Body of pancreas (tissue), 4 donors: ENCODE measurements at places on chromosomes 5 and 9.

GRCh38 chr9:130746434-130747212 is 53.0 kb downstream of the EXOSC2 start:
- H3K36me3 ChIP-seq = no peaks in the 10 kb centered on the region
- H3K27ac ChIP-seq = no peak overlapping the region
- DNase-seq = no peak
- H3K4me1 ChIP-seq = peaks cover under 1% of the 10 kb centered on the region

DNA sequence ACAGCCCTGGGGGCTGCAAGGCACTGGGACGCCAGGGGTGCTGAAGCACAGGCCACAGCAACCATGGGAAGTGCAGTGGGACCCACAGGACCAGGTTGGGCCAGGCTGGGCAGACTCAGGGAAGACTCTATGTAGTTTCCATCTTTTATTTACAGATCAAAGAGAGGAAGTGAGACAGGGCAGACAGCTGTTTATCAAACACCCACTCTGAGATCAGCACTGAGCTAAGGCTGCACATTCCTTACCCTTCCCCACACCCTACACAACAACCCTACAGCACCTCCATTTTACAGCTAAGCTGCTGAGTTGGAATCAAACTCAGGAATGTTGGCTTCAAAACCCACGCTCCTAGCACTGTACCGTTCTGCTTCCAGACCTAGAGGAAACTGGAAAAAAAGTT is 19.8 kb downstream of the BARHL1 start:
- no peak overlapping the region for H3K27ac ChIP-seq
- H3K4me1 ChIP-seq = no peaks in the 10 kb centered on the region
- no peaks in the 10 kb centered on the region for H3K36me3 ChIP-seq
- no peak for DNase-seq
- H3K27me3 ChIP-seq = no peaks in the 10 kb centered on the region

DNA sequence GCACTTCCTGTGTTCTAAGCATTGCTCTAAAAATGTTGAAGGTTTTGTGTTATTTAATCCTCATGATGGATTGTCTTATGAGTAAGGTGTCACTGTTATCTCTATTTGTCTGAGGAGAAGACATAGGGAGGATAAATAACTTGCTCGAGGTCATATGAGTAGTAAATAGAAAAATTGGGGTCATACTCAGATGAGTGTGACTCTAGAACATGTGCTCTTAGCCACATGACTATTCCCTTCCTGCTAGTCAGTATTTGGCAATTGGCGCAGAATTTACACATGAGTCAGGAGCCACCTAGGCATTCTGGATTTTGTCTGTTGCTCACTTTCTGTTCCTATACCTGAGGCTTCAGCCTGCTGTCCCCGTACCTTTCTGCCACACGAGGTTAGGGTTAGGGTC is 234.6 kb upstream of the CD180 start:
- no peak overlapping the region for H3K27ac ChIP-seq
- H3K4me3 ChIP-seq = no peak overlapping the region
- no peak for DNase-seq
- H3K27me3 ChIP-seq = no peaks in the 10 kb centered on the region

GRCh38 chr5:83488271-83488670 is 16.7 kb downstream of the VCAN start:
- H3K4me1 ChIP-seq = no peaks in the 10 kb centered on the region
- no peak overlapping the region for H3K27ac ChIP-seq
- H3K36me3 ChIP-seq = no peaks in the 10 kb centered on the region
- no peak for DNase-seq
- no peaks in the 10 kb centered on the region for H3K27me3 ChIP-seq

DNA sequence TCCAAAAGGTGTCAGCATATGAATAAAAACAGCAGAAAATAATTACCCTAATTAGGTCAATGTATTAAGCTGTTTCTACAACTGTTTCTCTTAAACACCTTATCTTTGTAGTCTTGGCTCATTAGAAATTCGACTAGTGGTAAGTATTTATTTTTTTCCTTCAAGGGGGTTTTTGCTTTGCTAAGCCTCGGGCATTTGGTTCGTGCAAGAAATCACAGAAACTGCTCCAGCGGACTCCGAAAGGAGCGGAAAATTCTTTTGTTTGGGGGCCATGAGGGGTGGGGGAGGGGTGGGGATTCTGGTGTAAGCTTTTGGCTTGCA is 757 bp downstream of the ZBED3 start:
- no peaks in the 10 kb centered on the region for H3K36me3 ChIP-seq
- peak overlapping the region; percentile 98 for H3K27ac ChIP-seq
- H3K27me3 ChIP-seq = no peaks in the 10 kb centered on the region
- DNase-seq = no peak

DNA sequence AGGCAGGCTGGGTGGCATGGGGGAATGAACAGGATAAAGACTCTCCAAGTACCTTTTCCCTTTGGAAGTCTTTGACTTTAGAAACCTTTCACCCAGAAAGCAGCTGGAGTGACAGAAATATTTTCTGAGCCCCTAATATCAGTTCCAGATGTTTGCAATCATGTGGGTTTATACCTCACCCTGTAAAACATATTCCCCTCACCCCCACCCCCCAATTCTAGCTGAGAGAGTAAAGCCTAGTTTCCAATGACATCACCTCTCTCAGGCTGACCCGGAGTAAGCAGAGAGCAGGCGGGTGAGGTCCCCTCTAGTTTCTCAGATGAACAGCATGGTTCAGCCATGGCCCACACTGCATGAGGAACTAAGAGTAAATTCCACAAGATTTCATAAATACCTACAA is 82.9 kb upstream of the TRIM32 start:
- H3K27me3 ChIP-seq = no peaks in the 10 kb centered on the region
- no peak overlapping the region for H3K27ac ChIP-seq
- no peaks in the 10 kb centered on the region for H3K36me3 ChIP-seq
- H3K4me3 ChIP-seq = no peak overlapping the region

DNA sequence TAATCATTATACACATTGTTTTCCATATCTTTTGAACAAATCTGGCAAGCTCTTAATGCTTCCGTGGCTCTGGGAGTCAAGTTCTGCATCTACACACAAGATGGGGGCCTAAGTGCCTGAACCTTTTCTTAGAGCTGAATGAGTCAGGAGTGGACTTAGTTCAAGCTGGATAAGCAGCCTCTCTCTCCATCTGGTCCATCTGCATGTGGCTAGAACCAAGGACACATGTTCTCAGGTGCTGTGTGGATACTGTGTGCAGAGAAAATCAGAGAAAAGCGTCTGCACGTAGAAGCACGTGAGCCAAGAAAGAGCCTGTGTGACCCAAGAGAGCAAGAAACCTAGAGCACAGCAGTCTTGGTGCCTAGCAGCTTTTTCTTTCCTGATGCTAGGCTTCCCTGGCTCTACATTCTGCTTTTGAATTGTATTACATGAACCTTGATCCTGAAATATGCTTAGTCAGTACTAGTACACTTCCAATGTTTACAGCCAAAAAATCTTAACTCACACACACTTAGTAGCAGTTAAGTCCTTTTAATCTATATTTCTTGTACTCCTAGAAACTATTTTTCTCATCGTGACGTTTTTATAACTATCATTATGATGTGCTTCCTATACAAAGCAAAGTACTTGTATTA is 1798.9 kb downstream of the MAT2B start:
- no peak overlapping the region for H3K27ac ChIP-seq
- H3K36me3 ChIP-seq = no peaks in the 10 kb centered on the region
- no peak overlapping the region for H3K4me3 ChIP-seq
- H3K4me1 ChIP-seq = peaks cover 6% of the 10 kb centered on the region

DNA sequence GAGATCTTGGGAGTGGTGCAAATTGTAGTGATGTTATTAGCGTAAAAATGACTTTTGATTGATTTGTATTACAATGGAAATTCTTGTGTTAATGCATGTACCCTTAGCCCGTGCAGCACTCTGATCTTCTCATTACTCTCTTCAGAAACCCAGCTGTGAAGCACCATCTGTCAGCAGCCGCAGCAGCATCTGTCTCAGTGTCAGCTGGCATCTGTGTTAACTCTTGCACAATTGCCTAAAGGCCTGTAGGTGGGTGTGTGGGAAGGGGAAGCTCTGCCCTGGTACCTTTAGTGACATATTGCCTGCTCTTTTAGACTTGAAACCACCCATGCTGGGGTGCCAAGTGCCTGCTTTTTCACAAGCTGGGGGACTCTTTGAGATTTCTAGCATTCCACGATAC is 101.3 kb downstream of the FBXL7 start:
- no peaks in the 10 kb centered on the region for H3K27me3 ChIP-seq
- no peak overlapping the region for H3K4me3 ChIP-seq
- DNase-seq = no peak
- H3K36me3 ChIP-seq = no peaks in the 10 kb centered on the region

GRCh38 chr5:36655161-36655560 is 48.8 kb downstream of the SLC1A3 start:
- no peak overlapping the region for H3K27ac ChIP-seq
- H3K4me1 ChIP-seq = peaks cover 9% of the 10 kb centered on the region
- no peak for DNase-seq
- H3K36me3 ChIP-seq = no peaks in the 10 kb centered on the region

GRCh38 chr5:82277613-82277986 is 554 bp downstream of the RPS23 start:
- no peak for DNase-seq
- H3K36me3 ChIP-seq = peaks cover 11% of the 10 kb centered on the region
- H3K4me3 ChIP-seq = peak overlapping the region; percentile 77
- H3K27me3 ChIP-seq = no peaks in the 10 kb centered on the region
- H3K4me1 ChIP-seq = peaks cover 23% of the 10 kb centered on the region

DNA sequence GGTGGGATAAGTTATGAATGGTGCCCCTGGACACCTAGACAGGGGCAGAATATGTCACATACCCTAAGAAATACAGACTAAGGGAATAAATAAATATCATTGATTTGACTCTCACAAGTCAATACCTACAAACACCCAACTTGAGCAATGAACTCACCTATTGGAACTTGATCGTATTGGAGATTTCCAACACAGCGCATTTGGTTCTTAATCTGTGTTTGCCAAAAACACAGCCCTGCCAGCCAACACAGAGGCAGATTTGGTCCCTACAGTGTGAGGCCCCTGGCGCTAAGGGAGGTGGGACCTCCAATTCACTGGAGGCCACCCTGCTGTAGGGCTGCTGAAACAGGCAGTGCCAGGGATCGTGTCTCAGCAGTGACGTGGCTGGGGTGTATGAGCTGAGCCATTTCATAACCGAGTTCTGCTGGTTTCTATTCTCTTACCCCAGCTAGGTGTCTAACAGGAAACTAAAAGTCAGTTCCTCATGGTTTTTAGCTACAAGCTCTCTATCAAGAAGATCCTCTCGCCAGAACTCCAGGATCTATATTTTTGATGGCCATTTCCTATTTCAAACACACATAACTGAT is 84.5 kb downstream of the SLC1A1 start:
- no peaks in the 10 kb centered on the region for H3K27me3 ChIP-seq
- H3K36me3 ChIP-seq = no peaks in the 10 kb centered on the region
- no peak overlapping the region for H3K27ac ChIP-seq
- no peak overlapping the region for H3K4me3 ChIP-seq
- no peak for DNase-seq
- H3K4me1 ChIP-seq = no peaks in the 10 kb centered on the region

DNA sequence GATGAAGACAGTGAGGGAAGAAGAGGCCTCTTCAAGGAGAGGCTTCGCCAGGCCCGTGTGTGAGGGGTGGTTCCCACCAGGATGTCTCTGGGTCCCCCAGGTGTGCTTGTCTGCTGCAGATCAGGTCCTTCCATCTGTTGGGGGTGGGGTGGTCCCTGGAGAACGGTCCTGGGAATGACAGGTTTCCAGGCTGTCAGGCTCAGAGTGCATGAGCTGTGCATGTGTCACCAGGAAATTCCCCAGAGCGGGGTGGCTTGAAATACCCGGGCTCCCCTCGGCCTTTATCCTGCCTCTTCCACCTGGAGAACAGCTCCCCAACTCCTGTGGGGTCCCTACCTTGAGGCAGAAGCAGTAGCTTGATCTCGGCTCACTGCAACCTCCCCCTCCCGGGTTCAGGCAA is 118.8 kb downstream of the GAPVD1 start:
- H3K36me3 ChIP-seq = no peaks in the 10 kb centered on the region
- peaks cover 21% of the 10 kb centered on the region for H3K4me1 ChIP-seq
- no peak for DNase-seq
- no peaks in the 10 kb centered on the region for H3K27me3 ChIP-seq

- no peak overlapping the region for H3K27ac ChIP-seq
- H3K4me1 ChIP-seq = peaks cover 8% of the 10 kb centered on the region
- H3K27me3 ChIP-seq = no peaks in the 10 kb centered on the region
- H3K36me3 ChIP-seq = no peaks in the 10 kb centered on the region
- no peak overlapping the region for H3K4me3 ChIP-seq
Observed at GRCh38 chr5:131495536-131496399, 139.3 kb downstream of the RAPGEF6 start.

DNA sequence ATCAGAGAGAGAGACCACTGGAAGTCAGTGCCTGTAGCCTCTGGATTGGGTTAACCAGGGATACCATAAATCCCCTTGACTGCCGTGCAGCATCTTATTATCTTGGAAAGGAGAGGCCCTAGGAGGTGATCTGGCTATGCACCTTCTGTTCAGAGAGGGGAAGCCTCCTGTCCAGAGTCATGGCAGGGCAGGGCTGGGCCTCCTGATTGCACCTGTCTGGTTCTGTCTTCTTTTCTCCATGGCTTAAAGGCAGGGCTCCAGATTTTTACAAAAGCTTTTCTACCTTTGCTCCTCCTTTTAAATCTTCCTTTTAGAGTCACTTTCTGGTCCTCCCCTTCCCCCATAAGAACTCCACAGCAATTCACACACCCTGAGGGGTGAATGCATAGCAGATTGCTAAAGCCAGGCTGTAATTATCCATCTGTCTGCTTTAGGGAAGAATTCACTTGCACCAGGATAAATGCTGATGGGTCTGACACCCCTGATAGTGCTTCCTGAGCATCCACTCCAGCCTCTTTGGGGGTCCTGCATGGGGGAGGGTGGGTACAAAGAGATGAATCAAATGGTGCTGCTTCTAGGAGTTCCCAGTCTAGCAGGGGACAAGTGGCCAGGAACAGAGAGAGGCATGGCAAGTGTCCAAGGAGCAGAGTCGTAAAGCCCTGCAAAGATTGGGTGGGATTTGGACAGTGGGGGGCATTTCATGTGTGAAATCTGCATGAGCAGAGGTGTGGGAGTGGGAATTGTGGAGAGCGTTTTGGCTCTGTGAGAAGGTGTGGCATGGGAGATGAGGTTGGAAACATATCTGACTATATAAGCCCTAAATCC is 141.3 kb upstream of the ALDH1B1 start:
- no peaks in the 10 kb centered on the region for H3K36me3 ChIP-seq
- no peak overlapping the region for H3K4me3 ChIP-seq
- H3K27me3 ChIP-seq = no peaks in the 10 kb centered on the region
- DNase-seq = no peak

GRCh38 chr5:96687812-96688453 is 25.8 kb downstream of the CAST start:
- no peaks in the 10 kb centered on the region for H3K27me3 ChIP-seq
- H3K27ac ChIP-seq = no peak overlapping the region
- DNase-seq = no peak
- no peak overlapping the region for H3K4me3 ChIP-seq
- H3K4me1 ChIP-seq = no peaks in the 10 kb centered on the region
- H3K36me3 ChIP-seq = no peaks in the 10 kb centered on the region
